HepG2 (cell line): ENCODE measurements at places on chromosomes 1 and 21. TPM values are rescaled to one million over a fixed set of nuclear protein-coding genes. Genes with fewer than 3 reads are reported as not detected.

ERICH3 gene
- not detected in 2 replicates for total RNA-seq

SLC26A9 gene
- 0.04 and 0.15 TPM in 2 replicates for total RNA-seq

COL24A1 gene
- total RNA-seq: 0.07 and 0.13 TPM in 2 replicates

NUP210L gene
- not detected in 2 replicates for total RNA-seq

PDZK1IP1 gene
- 0.24 TPM in 1 of 2 replicates, not detected in the other for total RNA-seq

AGRN gene
- total RNA-seq: 7.3 and 29.8 TPM in 2 replicates

OTUD3 gene
- total RNA-seq: 5.2 and 7.5 TPM in 2 replicates
